ENCODE measurements at places on chromosomes 12 and 14.

DNA sequence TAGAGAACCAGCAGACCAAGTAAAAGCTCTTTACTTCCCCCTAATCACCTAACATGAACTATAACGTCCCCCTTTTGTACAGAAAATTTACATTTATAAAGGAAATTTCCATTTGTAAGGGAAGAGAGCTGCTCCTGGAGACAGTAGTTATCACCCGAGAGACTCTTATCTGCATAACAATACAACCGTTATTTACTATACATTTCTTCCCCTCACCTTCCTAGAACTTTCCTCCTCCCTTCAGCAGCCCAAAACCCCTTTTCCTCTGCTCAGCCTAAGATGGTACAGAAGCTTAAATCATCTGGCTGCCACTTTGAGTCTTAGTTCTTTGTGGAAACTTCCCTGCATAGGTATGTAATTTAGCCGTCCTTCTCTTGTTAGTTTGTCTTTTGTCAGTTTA, 40.4 kb upstream of the ETV6 start:
- DNase-seq = no peak

GRCh38 chr14:37254411-37254947, 56.7 kb downstream of the MIPOL1 start:
- no peak for DNase-seq

- DNase-seq = peak; percentile 27
These were observed 93.8 kb downstream of the MED13L start for GRCh38 chr12:116183741-116184141.

DNA sequence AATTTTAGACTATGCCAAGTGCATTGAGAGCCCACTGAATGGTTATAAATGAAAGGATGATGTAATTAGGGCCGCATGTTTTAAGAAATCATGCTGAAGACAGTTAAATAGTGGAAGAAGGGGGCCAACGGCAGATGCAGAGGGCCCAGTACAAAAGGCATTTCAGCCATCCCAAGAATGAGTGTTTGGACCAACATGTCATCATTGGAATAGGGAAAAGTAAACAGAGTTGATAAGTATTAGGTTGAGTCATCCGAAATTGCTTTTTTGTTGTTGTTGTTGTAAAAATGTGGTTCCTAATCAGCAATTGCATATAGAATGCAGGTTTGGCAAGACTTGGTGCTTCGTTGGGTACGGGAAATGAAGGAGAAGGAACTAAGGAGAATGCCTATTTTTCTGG, 29.5 kb downstream of the BMP4 start:
- DNase-seq = no peak

DNA sequence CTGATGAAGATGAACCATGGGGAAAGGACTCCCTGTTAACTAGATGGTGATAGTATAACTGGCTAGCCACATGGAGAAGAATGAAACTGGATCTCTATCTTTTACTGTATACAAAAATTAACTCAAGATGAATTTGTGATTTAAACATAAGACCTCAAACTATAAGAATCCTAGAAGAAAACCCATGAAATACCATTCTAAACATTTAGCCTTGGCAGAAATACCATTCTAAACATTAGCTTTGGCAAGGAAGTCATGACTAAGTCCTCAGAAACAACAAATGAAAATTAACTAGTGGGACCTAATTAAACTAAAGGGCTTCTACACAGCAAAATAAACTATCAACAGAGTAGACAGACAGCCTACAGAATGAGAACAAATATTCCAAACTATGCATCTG, 28.4 kb upstream of the NOVA1 start:
- no peak for DNase-seq

GRCh38 chr12:54053003-54053750, 458 bp upstream of the HOXC4 start:
- DNase-seq = peak; percentile 46

Data from GM23248 (cell line).